ENCODE measurements at places on chromosomes 5 and 9. TPM values are rescaled to one million over a fixed set of nuclear protein-coding genes. Genes with fewer than 3 reads are reported as not detected.

DNA sequence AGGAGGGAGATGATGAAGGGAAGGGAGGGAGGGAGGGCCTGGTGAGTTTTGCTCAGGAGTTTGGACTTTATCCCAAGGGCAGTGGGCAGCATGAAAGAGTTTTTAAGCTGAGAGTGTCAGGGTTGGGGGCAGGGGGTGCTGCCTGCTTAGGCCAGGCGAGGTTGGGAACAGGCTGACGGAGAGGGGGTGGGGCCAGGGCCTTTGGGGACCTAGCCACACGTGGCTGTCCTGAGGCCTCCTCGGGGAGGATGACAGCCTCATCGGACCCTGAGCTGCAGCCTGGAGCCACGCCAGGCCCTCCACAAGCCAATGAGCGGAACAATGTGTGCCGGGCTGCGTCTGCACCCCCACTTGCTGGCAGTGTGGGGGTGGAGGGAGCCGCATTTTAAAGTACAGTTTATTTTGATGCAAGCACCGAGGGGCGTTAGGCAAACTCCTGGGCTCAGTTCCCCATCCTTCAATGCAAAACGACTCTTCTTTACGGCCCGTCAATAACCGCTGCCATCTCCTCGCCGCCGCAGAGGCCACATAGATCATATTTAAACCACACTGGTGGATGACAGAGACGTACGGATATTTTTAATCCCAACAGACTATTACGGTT is 5.3 kb upstream of the RXRA start:
- DNase-seq: no peak

GRCh38 chr5:93122446-93122845 is 458.6 kb downstream of the NR2F1-AS1 start:
- DNase-seq: no peak

DNA sequence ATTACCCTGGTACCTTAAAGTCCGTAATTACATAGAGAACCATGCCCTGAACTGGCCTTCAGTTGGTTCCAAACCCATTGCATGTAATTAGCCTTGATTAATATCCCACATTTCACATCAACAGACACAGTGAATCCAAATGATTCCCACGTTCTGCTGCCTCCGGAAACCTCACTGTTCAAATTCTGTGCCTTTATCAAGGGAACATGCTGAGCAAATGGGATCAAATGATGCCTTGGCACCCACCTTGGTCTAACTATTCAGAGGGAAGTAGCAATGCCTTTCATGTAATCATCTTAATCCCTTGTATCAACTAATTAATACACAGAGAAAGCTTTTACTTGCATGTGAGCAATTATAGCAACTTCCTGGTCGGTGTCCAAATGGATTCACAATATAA is 100.6 kb downstream of the EFNA5 start:
- DNase-seq: no peak

GRCh38 chr5:151092762-151093161 is 11.9 kb upstream of the TNIP1 start:
- no peak for DNase-seq

DNA sequence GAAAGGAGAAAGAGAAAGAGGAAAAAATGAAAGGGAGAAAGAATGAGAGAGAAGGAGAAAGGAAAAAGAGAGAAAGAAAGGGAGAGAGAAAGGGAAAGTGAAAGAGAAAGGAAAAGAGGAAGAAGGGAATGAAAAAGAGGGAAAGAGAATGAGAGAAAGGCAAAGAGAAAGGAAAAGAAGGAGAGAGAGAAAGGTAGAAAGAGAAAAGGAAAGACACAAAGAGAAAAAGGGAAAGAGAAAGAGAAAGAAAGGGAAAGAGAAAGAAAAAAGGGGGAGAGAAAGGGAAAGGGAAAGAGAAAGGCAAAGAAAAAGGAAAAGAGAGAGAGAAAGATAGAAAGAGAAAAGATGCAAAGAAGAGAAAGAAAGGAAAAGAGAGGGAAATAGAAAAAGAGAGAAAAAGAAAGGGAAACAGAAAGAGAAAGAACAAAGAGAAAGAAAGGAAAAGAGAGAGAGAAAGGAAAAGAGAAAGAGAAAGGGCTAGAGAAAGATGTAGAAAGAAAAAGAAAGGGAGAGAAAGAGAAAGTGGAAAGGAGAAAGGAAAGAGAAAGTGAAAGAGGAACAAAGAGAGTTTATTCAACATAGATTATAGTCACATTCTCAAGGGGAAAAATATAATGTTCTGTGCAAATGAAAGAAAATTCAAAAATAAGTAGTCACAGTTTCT is 165.2 kb downstream of the TMEM38B start:
- DNase-seq: no peak

- no peak for DNase-seq
Measured at GRCh38 chr9:21585756-21586752, 103.9 kb upstream of the IFNE start.

- no peak for DNase-seq
Measured at GRCh38 chr5:53397141-53397757, 83.2 kb upstream of the FST start.

GRCh38 chr9:113155911-113156588 is 5.2 kb downstream of the SLC31A2 start:
- DNase-seq: no peak

DNA sequence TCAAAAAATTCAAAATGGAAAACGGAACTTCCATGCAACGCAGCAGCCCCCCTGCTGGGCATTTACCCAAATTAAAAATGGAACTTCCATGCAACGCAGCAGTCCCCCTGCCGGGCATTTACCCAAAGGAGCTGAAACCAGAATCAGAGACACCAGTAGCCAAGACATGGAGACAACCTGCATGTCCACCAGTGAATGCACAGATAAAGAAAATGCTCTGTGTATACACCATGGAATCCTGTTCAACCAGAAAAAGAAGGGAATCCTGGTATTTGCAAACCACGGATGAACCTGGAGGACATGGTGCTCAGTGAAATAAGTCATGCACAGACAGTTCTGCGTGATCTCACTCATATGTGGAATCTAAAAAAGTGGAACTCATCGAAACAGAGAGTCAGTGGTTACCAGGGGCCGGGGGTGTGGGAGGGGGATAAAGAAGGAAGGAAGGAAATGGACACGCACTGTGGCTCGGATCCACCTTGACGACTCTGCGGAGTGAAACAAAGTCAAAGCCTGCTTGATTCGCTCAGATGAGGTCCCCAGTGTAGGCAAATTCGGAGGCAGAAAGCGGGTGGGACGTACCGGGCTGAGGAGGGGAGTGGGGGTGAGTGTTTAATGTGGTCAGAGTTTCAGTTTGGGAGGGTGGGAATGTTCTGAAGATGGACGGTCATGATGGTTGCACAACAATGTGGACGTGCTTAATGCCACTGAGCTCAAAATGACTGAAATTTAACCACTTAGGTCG is 40.2 kb upstream of the EXOC3 start:
- DNase-seq: no peak

TPM2 gene
- 620 TPM for polyA plus RNA-seq

DNA sequence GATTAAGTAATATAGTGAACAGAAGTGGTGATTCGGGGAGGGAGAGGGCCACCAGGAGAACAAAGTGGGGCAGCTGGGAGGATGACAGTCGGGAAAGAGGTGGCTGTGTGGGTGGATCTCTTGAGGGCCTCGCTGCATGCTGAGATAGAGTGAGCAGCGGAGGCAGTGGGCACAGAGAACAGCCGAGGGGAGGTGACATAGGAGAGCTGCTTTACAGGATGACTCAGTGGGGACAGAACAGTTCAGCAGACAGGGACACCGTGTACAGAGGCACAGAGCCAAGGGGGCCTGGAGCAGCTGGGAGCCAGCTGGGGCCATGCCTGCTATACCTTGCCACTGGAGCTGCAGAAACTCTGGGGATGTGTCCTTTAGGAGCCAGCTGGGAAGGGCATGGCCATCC is 273.9 kb downstream of the GADD45G start:
- peak; percentile 49 for DNase-seq

GRCh38 chr9:101664453-101664852 is 69.7 kb upstream of the PPP3R2 start:
- no peak for DNase-seq

Data from SK-N-SH (cell line).